G401 (cell line): ENCODE measurements at places on chromosomes 1 and 21.

- DNase-seq: no peak
Measured at GRCh38 chr1:216630532-216630931, 92.7 kb downstream of the ESRRG start.

DNA sequence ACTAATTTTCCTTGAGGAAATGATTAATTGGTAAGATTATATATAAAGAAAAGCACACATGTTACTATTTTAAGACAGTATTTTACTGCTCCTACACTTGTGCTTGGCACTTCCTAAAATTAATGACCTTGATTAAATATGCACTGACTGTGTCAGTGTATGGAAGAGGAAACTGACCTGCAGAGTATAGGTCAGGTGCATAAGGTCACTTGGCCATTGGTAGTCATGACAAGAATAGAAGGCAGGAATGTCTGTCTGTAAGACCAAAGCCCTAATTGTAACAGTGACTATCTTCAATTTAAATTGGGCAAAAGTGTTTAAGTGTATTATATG, 128.0 kb upstream of the KCNK2 start:
- no peak for DNase-seq

DNA sequence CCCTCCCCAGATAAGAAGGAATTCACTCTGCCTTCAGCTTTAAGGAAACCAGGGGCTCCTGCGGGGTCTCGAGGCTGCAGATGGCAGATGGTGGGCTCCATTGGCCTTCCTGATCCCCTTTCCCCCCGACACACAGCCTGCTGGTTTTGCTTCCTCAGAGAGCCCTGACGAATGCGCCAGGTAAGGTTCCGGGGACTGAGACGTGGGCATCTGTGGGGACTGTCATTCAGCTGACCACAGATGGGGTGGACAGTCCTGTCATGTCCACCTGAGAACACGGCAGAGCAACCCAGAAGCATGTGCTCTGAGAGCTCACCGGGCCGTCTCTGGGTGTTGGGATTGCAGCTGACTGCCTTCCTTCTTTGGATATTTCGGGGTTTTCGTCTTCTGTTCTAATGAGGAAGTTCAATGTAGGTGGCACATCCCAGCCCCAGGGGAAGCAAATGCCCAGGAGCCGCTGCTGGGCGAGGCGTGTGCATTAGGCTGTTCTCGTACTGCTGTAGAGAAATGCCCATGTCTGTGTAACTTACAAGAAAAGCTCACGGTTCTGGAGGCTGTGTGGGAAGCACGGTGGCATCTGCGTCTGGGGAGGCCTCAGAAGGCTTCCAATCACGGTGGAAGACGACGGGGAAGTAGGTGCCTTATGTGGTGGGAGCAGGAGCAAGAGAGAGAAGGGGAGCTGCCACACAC, 22.6 kb upstream of the TTC34 start:
- DNase-seq: no peak

GRCh38 chr1:165647517-165647916, 16.5 kb downstream of the MGST3 start:
- DNase-seq: no peak

DNA sequence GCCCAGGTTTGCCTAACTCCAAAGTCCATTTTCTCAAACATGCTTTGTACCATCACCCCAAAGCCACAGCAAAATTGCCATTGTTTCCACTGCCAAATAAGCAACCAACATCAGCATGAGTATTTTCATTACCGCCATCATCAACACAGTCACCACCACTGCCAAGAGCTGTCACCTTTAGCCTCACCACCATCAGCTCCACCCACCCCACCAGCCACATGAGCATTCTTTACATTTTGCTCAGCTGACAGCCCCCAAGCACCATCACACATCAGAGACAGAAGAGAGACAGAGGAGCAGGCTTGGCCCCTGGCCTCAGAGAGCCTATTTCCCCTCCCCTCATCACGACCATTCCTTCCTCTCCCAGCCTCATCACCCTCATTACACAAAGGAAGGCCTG, 42.7 kb downstream of the TAS1R2 start:
- no peak for DNase-seq

GRCh38 chr1:77276941-77277340, 4.9 kb upstream of the AK5 start:
- no peak for DNase-seq

DNA sequence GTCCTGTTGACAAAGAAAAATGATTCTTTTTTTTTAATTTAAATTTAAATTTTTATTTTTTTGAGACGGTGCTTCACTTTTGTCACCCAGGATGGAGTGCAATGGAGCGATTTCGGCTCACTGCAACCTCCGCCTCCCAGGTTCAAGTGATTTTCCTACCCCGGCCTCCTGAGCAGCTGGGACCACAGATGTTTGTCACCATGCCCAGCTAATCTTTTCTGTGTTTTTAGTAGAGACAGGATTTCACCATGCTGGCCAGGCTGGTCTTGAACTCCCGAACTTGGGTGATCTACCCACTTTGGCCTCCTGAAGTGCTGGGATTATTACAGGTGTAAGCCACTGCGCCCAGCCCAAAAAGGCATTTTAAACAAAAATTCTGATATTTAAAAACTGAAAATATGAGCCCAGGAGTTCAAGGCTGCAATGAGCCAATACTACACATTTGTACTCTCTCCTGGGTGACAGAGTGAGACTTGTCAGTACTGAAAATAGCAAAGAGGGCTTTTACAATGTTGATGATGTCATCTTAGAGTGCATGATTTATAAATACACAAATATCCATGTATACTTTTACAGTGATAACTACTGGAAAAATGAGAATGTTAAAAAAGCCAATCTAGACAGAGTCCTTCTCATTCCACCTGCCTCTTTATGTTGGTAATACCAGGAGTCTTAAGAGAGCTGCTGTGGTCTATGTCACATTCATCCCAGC, 56.0 kb upstream of the STUM start:
- no peak for DNase-seq

DNA sequence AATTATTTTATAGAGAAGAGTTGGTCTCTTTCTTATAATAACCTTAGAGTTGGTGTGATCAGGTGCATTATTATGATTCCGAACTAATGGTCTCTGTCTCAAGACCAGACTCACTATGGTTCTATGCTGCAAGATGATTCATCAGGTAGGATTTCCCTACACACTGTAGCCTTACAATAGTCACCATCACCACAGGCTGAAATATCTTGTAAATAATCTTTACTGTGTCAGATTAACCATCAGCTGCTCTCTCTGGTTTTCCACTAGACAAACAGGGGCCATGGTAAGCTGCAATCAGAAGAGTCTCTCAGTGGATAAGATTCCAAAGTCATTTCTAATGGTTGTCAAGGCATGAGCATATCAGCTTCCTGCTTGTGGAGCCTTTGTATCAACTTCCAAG, 4.4 kb upstream of the GBP4 start:
- no peak for DNase-seq

DNA sequence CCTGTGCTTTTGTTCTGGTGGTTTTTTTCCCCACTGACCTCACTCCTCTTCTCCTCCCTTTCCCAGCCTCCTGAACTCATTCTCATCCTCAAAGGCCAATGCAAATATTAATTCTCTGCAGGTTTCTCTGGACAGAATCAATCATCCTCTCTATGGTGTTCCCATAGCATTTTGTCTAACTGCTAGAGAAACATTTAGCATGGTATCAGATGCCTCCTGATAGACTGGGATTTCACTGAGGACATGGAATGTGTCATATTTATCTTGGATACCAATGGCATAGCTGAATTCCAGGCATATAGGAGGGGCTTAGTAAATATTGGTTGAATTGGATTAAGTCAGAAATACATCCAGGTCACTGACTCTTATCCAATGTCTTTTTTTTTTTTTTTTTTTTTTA, 46.1 kb upstream of the SRP9 start:
- DNase-seq: no peak
